GM12878 (cell line): ENCODE measurements at places on chromosomes 3 and 15.

- DNase-seq, result no peak
Measured at GRCh38 chr3:119336823-119337222, 42.6 kb downstream of the ARHGAP31 start.

DNA sequence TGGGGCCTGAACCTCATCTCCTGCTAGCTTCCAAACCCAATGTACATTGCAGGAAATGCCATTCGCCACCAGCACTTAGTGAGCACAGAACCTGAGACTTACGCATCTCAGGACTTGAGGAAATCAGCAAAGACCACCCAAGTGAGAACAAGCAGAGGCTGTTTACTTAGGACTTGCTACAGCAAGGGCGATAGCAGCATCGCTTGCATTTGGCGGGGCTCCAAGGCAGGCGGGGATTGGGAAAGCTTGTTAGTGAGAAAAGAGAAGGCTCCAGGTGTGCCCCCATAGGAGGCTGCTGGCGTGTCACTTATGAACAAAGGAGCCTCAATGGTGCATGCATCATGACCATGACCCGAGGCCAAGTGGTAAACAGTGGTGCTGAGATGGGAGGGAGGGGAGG lies 19.7 kb downstream of the SLC6A20 start:
- no peak for DNase-seq

GRCh38 chr3:197196192-197196591 lies 102.2 kb downstream of the DLG1 start:
- DNase-seq, result no peak

DNA sequence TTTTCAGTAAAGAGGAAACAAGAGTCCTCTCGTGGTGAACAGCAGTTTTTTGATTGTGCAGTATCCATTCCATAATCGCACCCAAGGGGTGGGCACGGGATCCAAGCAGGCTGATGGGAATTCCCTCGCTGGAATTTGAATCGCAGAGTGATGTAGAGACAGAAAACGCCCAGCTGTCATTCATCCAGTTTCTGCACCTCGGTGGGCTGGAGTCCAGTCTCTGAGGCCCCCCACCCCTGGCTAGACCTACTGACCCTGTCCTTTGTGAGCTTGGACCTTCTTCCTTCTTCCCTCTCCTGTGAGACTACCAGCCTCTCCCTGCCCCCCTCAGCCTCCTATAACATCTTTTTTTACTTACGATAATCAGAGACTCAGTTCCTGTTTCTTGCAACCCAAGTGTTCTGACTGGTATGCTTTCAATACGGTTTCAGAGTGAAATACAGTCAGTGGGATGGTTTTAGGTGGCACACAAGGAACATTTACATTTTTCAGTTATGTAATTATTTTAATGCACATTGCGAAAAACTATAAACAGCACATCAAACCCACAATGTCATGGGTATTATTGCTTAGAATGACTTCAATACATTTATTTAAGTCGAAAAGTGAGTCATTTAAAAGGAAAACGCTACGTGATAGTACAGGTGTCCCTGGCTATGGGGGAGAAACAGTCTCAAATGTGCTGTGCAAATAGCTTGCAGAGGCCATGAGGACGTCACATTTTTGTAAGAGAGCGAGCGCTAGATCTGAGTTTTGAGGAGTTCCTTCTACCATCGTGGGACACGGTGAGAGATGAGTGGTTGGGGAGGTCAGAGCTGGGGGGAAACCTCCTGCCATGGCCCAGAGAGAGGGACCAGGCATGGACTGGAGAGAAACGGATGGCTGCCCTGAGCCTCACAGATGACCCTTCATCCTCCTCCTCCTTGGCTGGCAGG lies 37.5 kb upstream of the CHST2 start:
- peak; percentile 94 for DNase-seq

DNA sequence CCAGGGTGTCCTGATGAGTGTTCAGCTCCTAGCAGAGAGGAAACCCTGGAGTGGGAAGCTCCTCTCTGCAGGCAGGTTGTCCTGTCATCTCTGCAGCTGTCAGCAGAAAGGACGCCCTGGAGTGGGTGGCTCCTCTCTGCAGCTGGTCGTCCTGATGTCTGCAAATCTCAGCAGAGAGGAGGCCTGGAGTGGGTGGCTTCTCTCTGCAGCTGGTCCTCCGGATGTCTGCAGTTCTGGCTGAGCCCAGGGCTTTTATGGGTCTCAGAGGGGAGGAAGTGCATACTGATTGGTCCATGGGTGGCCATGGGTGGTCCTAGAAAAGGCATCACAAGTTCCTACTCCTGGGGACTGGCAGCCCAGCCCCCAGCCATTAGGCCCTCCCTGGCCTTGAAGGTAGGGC lies 102.6 kb upstream of the BNIP2 start:
- DNase-seq, result no peak

DNA sequence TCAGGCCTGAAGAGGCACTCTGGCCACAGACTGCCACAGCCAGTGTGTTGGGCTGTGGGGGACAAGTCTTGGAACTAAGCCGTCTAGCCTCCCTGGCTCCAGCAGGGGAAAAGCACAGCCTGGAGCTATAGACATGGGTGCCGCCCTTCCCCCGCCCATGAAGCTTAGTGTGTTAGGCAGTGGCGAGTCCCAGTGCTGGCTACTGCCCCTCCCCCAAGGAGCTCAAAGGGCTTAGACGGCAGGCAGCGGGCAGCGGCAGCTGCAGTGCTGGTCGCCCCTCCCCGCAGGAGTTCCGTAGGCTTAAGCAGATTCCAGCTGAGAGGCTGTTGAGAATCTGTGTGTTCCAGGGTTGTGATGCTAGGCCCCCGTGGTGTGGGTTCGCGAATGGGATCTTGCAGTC lies 135.8 kb upstream of the RORA start:
- no peak for DNase-seq

DNA sequence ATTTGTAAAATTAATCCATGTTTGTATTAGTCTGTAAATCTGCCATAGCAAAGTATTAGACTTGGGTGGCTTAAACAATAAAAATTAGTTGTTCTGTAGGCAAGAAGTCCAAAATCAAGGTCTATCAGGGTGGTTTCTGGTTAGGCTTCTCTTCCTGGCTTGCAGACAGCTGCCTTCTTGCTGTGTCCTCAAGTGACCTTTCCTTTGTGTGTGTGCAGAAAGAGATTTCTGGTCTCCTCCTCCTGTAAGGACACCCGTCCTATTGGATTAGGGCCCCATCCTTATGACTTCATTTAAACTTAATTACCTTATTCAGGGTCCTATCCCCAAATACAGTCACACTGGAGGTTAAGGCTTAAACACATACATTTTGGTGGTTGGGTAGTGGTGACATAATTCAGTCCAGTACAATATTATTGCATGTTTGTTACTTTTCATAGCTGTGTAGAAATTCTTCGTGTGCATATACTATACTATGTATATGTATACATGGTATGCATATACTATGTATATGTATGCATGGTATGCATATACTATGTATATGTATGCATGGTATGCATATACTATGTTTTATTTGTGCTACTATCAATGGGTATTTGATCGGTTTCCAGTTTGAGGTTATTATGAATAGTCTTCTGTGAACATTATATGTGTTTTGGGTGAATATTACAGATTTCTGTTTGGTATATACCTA lies 57.9 kb upstream of the RNU6-1 start:
- DNase-seq, result no peak

DNA sequence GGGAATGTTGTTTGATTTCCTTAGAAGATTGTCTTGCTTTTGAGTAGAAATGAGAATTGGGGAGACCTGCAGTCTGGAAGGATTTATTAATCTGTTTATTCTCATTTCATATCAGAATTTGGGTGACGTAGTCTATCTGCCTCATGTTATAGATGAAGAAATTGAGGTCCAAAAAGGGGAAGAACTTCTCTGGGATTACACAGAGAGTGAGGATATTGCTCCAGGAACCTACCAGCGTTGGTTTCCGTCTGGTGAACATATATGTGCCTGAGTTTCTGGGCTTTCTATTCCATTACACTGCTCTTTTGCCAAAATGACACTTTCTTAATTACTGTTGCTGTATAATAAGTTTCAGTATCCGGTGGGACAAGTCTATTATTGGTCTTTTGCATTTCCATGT lies 51.8 kb downstream of the CTDSPL start:
- DNase-seq, result no peak

GRCh38 chr3:137108699-137109440 lies 151.1 kb downstream of the IL20RB start:
- DNase-seq, result no peak

GRCh38 chr3:115165701-115166100 lies 18.6 kb upstream of the ZBTB20 start:
- no peak for DNase-seq

GRCh38 chr3:111727843-111728565 lies 131.1 kb upstream of the PHLDB2 start:
- no peak for DNase-seq

GRCh38 chr3:159266779-159267178 lies 464.9 kb downstream of the MFSD1 start:
- no peak for DNase-seq

DNA sequence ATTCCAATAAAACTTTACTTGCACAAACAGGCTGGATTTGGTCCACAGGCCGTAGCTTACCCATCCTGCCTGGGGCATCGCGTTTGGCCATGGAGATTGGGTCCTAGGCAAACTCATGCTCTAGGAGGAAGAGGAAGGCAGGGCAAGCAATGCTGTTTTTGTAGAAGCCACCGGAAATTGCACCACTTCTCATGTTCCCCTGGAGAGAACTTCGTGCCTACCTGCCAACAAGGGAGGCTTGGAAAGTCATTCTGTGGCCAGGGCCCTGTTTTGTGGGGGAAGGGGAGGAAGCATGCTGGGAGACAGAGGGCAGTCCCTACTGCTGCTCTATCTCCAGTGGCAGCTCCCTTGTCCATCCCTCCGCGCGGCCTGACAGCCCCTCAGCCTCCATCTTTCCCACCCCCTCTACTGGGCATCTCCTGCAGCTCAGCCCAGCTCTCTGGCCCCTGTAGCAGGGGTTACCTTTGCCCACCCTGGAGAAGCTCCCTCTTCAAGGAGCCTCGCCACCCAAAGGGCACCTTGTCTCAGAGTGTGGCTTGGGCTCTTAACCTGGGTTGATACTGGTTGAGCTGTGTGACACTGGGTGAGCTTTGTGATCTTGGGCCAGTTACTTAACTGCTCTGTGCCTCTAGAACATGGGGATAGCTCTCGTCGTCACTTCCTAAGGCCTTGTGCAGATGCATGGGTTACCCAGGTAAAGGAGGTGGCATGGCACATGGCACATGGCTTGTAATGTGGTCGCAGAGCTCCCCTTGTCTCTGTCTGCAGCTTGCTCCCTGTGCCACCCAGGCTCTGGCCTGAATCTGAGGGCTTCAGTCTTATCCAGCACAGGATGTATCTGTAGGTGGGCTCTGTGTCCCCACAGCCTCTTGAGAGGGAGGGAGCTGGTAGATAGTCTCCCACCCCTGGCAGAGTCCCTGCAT lies 6.1 kb downstream of the ABTB1 start:
- DNase-seq, result no peak

DNA sequence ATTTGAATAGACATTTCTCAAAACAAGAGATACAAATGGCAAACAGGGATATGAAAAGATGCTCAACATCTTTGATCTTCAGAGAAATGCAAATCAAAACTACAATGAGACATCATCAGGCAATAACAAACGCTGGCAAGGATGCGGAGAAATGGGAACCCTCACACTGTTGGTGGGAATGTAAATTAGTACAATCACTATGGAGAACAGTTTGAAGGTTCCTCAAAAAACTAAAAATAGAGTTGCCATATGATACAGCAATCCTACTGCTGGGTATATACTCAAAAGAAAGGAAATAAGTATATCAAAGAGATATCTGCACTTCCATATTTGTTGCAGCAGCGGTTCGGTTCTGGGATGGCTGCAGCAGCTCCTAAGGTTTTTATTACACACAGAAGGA lies 16.8 kb upstream of the LARS2 start:
- no peak for DNase-seq

DNA sequence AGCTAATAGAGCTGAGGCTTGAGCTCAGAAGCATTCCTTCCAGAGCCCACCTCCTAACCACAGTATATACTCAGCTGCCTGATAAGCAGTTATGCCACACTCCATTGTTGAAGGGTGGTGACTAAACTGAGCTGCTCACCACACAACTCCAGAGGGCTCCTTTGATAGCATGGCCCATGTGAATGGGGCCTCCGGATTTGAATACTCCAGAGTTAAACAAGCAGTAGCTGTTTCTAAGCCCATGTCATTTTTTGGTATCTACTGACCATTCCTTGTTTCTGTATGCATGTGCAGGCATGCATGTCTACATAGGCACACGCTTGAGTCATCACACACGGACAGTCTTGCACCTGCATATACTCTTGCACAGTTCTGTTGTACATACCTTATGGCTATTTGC lies 28.9 kb downstream of the IGSF10 start:
- no peak for DNase-seq

DNA sequence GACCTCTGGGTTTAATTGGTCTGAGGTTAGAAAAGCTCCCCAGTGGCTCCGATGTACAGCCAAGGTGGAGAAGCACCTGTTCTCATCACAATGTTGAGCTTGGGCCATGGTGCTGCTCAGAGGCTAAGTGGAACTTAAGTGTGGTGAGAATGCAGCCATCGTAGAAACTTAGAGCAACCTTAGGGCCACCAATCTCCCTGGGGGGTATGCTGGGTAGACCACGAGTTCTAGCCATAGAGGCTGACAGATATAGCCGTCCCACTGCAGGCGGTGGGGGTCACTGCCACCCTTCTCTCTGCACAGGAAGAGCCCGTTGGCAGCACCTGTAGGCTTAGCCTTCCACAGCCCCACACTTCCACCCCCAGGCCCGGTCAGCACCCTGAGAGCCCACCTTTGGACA lies 38.0 kb downstream of the MGLL start:
- DNase-seq, result no peak

GRCh38 chr3:117084739-117085270 lies 375.2 kb downstream of the TUSC7 start:
- no peak for DNase-seq

DNA sequence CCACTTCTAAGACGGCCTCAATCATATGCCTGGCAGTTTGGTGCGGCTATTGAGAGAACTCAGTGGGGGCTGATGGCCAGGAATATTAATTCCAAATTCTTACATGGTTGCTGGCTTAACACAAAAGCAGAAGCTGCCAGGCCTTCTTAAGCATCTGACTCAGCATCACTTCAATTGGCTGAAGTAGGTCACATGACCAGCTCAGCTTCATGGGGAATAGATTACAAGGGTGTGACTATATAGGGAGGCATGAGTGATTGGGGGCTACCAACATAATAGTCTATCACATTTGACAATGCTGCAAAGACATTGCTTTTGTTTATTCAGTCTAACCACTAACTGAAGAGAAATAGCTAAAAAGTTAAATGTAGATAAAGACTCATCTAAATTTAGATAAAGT lies 101.6 kb upstream of the ANKRD28 start:
- DNase-seq, result no peak
